ENCODE measurements at places on chromosomes 1 and 21.

- no peak for DNase-seq
Observed at GRCh38 chr1:231236208-231236591, 4.8 kb upstream of the GNPAT start.

DNA sequence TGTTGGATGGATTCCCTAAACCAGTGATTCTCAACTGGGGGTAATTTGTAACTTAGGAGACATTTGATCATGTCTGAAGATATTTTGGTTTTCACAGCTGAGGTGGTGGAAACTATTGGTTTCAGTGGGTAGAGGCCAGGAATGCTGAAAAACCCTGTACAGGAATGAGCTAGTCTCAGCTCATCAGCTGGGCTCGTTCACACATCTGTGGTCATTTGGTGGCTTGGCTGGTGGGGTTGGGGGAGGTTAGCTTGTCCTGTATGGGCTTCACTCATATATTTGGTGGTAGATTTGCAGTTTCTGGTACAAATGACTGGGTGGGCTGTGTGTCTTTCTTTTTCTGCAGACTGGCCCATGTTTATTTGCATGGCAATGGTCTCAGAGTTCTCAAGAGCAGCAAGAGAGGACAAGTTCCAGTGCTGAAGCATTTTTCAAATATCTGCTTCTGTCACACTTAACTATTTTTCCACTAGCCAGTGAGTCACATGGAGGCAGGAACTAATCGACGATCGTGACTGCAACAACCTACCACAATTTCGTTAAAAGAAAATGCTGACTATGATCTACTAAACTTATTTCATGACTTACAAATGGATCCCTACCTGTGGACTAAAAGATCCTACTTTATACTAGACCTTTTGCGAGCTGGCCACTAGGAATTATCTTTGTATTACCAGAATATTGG is 321.7 kb upstream of the PLXNA2 start:
- DNase-seq = peak; percentile 75

DNA sequence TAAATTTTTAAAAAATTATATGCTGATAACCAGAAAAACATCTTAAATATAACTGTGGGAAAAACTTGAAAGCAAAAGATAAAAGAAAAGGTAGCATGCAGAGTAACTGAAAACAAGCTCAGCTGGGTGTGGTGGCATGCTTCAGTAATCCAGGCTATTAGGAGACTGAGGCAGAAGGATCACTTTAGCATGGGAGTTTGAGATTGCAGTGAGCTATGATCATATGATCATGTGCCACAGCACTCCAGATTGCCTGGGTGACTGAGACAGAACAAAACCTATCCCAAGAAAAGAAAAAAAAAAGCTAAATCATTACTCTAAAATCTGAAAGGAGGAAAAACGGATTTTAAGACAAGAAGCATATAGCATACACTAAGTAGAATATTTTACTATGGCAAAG is 1624.0 kb downstream of the AMY1C start:
- DNase-seq = no peak

GRCh38 chr1:246971090-246971721 is 36.7 kb downstream of the ZNF695 start:
- DNase-seq = peak; percentile 15

- no peak for DNase-seq
Observed at GRCh38 chr1:55275151-55275748, 60.1 kb upstream of the USP24 start.

- DNase-seq = no peak
Observed at GRCh38 chr21:17784180-17784598, 35.0 kb downstream of the C21orf91 start.

- no peak for DNase-seq
Observed at GRCh38 chr1:58156124-58156468, 390.4 kb downstream of the OMA1 start.

- DNase-seq = peak; percentile 68
Observed at GRCh38 chr1:85884372-85885035, 176.3 kb upstream of the ZNHIT6 start.

GRCh38 chr1:222852326-222852725 is 37.5 kb downstream of the DISP1 start:
- DNase-seq = no peak

DNA sequence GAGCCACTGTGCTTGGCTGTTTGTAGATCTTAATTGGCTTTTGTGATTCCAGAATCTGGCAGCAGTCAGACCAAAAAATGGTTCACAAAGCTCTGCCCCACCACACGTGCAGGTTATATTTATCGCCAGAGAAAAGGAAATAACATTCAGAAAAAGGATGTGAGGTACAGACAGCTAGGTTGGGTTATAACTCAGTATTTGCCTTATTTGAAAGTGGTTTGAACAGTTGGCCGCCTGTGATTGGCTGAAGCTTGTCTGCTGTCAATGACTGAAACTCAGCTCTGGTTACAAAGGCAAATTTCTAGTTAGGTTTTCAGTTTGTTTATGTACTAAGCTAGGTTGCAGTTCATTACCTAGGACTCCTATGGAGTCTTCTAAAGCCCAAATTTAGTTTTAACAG is 9.6 kb downstream of the SH3BGR start:
- no peak for DNase-seq

DNA sequence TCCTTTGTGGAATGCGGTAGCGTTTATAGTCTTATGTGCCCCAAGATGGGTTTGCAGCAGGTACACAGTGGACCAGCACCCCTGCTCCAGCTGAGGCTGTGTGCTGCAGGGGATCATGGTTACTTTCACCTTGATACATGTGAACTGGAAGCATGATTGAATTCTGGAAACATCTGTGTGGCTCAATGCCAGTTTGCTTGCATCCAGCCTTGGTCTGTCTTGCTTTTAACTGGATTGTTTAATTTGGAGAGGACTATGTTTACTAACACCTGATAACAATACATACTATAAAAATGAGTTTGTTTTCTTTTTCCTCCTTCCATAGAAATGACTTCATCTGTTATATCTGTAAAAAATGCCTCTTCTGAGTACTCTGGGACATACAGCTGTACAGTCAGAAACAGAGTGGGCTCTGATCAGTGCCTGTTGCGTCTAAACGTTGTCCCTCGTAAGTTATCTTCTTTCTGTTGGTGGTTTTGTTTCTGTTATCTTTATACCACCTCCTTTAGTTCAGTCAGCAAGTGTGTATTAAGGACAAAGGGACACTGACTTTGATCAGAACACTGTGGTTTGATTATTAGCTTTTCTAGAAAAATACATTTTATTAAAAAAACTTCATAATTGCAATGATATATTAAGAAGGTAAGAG is 47.7 kb downstream of the CXADR start:
- DNase-seq = no peak

DNA sequence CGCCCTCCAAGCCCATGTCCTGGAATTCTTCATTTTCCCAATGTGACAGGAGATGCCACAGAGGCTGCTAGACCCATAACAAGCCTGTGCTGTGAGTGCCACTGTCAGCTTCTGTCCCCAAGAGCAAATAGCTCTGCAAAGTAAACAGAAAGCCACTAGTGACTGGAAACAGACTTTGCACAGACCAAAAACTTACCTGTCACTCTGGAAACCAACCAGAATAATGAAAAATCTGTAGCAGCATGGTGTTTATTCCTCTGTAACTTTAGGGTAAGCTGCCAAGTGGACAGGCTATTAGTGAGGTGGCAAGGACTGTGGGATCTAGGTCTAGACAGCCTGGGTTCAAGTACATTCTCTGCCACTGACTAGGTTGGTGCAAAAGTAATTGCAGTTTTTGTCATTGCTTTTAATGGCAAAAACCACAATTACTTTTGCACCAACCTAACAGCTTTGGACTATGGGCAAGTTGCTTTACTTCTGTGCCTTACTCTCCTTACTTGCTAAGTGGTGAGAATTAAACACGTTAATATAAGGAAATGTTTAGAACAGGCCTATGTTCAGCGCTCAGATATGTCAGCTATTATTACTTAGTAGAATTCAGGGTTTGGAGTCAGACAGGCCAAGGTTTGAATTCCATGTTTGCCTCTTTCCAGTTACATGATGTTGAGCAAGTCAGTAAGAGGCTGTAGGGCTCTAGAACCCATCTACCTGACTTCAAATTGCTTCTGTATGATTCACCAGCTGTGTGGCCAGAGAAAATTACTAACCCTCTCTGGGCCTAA is at the start of gene C8B:
Gene C8B, minus strand, starts transcription at position 100 of the 782 bp plus-strand sequence. Its CDS starts 67 bp downstream, at position 33.
- no peak for DNase-seq

GRCh38 chr1:59509341-59509875 is 212.5 kb downstream of the FGGY start:
- no peak for DNase-seq

GRCh38 chr1:15948595-15949452 is 27.1 kb downstream of the ZBTB17 start:
- DNase-seq = peak; percentile 96

DNA sequence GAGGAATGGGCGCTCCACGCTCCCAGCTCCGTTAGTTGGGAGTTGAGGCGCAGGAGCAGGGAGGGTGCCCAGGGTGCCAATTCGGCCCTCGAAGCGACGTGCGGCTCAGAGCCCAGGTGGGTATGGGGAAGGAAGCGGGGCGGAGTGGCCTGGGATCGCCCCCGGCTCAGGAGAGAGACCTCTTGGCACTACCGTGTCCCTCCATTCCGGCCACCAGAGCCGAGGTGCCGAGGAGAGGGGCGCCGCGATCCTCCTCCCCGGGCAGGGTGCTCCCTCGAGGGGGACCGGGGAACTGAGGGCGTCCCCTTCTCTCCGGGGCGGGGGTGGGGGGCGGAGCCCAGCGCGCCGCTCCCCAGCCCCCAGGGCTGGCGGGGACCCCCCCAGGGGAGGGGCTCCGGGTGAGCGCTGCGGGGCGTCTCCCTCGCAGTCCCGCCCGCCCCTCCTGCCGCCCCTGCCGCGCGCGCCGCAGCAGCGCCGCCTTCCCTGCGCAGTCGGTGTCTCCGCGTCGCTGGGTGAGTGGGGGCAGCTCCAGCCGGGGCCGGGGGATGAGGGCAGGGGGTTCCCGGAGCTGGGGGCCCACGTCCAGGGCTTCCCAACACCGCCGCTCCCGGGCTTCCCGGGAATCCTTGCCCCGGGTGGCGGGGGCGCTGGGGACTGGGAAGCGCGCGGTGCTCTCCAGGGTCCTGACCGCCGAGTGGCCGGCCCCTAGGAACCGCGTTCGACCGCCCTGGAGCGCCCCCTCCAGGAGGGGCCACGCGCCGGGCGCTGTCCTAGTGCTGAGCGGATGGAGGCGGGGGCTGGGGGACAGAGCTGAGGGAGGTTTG is at the start of gene HPCA:
Gene HPCA, plus strand, starts transcription at position 488 of the 824 bp plus-strand sequence. CDS start 2,408 bp downstream, outside the sequence.
- DNase-seq = no peak

DNA sequence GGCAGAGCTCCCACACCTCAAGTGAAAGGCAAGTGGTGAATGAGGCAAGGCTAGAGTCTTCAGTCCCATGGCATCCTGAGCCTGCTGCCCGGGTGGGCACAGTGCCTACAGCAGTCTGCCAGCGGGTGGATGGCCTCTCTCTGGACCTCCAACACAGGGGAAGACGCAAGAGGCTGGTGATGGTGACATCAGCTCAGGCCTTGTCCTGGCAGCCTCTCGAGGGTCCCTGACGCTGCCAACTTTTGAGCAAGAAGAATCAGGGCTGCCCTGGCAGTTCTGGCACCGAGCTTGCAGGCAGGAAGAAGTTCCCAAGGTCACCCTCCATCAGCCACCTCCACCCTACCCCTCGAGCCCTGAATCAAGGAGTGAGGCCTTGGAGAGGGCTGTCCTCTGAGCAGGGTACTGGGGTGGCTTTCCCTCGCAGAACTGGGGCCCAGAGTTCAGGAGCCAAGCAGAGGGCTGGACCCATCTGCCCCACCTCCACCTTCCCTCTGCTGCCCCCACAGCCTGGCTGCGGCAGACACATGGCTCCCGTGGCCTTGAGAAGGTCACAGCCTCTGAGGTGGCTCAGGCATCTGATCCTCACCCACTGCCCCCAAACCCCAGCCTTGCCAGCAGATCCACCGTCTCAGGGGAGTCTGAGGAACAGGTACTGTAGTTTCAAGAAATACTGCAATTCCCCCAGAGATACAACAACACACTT is 5.8 kb downstream of the RAP1GAP start:
- DNase-seq = no peak

DNA sequence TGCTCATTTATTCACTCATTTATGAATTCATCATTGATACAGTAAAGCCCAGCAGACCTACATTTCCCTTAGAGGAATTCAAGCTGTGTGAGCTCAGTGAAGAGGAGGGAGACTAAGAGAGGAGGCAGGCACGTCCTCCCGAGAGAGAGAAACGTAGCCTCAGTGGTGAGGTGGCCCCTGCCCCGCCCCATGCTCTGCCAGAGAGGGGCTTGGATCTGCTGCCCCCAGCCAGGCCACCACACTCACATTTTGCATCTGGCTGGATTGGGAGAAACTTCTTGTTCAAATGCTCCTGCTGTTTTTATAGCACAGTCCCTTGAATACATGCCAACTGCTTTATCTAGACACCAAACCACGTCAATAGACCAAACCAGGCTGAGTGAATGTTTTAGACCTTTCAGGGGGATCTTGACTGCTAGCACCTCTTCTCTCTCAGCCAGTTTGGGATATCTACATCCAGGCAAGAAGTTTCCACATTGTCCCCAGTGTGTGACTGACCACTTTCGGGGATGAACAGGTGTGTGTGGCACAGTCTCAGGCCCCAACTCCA is 67.7 kb upstream of the AJAP1 start:
- DNase-seq = no peak

DNA sequence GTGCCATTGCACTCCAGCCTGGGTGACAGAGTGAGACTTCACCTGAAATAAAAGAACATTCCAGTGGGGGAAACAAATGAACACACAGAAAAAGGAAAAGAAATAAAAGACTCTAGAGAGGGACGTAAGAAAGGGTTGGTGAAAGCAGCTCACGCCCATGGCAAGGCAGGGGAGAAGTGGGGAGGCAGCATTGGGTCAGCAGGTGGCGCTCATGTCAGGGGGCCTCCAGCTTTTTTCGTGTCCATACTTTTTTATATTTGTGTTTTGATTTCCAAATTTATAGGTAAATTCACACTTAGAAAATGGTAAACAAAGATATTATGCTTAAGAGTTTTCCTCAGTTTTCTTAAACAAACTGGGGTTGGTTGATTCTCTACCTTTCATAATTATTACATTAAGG is 45.5 kb downstream of the VPS13D start:
- no peak for DNase-seq

- no peak for DNase-seq
Observed at GRCh38 chr1:220904876-220905275, 25.6 kb downstream of the HLX start.

DNA sequence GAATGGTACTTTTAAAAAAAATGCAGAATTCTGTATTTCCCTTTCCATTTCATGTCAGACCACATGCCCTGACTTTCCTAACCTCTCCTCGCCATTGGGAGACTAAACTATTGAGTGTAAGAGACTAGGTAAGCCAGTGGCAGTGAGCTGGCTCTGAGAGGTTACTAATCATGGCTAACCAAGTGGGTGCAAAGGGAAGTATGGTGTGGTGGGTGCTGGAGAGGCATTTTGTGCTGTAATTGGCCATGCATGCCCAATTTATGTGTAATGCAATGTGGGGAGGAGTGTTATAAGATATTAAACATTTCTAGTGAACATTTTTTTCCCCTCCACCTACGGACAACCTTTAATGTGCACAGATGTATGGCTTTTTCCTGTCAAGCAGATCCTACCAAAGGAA is 190.1 kb downstream of the LMO4 start:
- DNase-seq = no peak

DNA sequence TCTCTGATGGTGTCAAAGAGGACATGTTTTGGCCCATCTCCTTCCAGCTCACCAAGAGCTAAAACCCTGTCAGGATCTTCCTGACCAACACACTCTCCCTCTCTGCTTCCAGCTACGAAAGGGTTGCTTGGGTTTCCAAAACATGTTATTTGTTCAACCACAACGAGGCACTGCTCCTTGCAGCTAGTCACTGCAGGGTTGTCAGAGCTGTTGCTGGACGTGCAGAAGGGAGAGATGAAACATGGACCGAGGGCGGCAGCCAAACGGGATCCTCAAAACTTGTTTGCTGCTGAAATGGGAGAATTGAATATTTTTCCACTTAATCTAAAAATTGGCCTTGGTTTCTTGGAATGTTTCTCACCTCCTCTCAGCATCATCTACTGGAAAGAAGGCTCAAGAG is 12.4 kb downstream of the ZBTB18 start:
- DNase-seq = peak; percentile 11
